ENCODE measurements at places on chromosomes 5 and 9.

DNA sequence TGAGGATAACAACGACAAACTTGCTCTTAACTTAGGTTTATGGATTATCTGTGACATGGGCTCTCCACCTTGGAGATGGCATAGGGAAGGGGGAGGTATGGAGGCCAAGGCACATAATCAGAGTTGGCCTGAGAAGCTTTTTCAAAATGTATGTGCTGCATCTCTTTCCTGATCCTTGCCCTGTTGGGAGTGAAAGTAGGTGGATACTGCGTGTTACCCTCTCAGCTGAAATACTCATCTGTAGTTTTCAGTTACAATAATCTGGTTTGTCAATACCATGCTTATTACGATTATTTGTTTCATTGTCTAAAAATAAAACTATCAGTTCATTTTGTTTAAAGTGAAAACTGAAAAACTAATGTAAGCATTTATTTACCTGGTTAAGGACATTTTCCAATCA is 86.7 kb downstream of the SLC44A1 start:
- DNase-seq, result no peak

- no peak for DNase-seq
These were observed 1.7 kb downstream of the MYORG start for GRCh38 chr9:34374905-34375552.

GRCh38 chr9:110623462-110624025 is 44.0 kb upstream of the SVEP1 start:
- DNase-seq, result peak; percentile 14

DNA sequence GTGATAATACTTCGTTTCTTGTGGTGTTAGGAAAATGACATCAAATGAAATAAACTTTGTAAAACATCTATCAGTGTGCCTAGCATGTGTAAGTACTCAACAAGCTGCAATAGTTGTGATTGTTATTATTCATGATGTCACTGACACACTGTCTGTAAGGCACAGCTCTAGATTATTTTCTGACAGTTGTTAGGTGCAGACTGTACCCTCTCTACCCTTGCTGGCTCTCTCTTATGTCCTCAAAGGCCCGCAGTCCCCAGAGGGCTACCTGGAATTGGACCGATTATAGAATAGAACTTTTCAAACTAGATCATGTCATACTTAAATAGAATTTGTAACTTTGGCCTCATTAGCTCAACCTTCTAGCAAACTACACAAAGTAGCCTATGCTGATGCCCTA is 65.9 kb upstream of the VCAN start:
- no peak for DNase-seq

DNA sequence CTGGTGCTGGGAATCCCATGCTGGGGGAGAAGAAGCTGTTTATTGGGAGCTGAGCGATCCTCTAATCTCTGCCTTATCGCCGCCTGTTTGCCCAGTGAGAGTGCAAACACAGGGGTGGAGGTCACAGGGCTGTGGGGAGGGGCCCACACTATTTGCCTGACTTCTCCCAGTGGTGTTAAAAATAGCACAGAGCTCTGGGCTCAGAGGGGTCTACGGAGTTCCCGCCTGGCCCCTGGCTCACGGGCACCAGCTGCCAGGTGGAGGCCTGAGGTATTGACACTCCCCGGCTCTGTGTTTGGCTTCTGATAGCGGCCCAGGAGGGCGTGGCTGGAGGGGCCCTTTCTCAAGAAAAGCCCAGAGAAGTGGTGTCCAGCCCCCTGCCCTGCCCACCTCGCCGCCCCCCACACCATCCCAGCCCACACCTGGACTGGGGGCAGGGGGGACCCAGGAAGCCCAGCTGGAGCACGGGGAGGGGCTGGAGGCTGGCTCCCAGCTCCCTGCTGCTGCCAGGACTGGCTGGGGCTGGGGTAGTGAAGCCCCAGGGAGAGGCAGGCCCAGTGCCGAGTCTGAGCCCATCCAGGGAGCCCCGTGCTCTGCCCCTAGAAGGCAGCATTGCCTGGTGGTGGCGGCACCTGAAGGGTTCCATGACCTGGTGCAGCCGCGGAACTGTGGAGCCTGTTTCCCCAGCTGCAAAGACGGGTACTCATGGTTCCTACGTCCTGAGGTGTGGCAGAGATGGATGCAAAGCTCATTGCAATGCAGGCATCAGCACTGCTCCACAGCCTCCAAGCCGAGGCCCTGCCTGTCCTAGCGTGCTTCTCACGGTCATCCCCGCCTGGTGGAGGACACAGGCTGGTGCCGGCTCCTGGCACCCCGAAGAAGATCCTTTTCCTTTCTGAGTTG is 35.7 kb upstream of the EGFL7 start:
- DNase-seq, result no peak

GRCh38 chr5:66595756-66596635 is at the start of gene MAST4:
MAST4 (plus strand) TSS chr5:66596393; CDS start chr5:66596656, 263 bp downstream.
- peak; percentile 92 for DNase-seq

- DNase-seq, result no peak
These were observed 116.6 kb upstream of the MAP3K1 start for GRCh38 chr5:56698463-56699381.
